Nephron progenitor cell (in vitro differentiated cells): ENCODE measurements at places on chromosomes 5 and 9.

- DNase-seq, result peak; percentile 55
Measured at GRCh38 chr5:181052672-181053487, 12.8 kb downstream of the BTNL9 start.

DNA sequence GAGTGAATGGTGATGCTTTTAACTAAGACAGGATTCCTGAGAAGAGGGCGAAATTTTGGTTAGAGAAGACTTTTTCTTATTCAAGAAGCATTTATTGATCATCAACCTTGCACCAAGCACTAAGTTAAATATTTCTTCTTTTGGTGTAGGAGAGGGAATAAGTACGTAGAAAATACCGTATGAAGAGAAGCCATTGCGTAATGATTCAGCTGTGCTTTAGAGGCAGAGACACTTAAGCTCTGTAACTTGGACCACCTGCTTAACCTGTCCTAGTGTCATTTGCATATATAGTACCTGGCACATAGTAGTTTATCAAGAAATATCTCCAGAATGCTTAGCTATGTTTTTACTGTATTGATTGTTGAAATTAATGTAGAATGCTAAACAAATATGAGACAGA is 430.9 kb upstream of the ZNF608 start:
- no peak for DNase-seq

- DNase-seq, result no peak
Measured at GRCh38 chr5:102715082-102715807, 39.9 kb upstream of the PAM start.

GRCh38 chr9:130692321-130692720 is 1.3 kb upstream of the EXOSC2 start:
- peak; percentile 85 for DNase-seq

GRCh38 chr5:36373527-36374086 is 71.9 kb upstream of the RANBP3L start:
- no peak for DNase-seq

GRCh38 chr5:33539212-33539611 is 98.4 kb downstream of the TARS1 start:
- DNase-seq, result no peak

DNA sequence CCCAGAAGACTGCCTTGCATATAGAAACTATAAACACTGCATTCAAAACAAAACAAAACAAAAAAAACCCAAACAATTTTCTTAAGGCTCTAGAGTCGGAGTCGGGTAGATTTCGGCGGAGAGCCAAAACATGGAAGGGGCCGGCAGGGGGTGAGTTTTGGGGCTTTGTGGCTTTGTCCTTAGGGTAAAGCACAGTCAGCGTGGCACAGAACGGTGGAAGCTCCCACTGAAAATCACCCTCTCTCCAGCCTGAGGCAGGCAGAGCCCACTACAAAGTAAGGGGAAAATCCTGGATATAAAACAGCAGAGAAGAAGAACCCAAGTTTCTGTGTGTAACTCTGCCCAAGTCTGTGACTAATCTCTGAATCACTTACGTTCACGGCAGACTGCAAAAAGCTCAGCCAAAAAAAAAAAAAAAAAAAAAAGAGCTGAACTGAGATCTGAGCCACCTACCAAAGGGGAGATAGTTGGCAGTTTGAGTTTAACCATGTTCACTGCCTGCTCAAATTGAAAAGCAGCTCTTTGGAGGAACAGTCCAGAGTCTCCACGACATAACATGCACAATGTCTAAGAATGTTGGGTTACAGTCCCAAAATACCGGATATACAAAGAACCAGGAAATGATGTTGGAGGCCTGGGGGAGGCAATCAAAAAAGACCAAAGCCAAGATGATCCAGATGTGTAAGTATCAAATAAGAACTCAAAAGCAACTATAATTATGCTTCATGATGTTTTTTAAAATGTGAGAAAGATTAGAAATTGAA is 26.6 kb upstream of the OR2K2 start:
- peak; percentile 2 for DNase-seq

DNA sequence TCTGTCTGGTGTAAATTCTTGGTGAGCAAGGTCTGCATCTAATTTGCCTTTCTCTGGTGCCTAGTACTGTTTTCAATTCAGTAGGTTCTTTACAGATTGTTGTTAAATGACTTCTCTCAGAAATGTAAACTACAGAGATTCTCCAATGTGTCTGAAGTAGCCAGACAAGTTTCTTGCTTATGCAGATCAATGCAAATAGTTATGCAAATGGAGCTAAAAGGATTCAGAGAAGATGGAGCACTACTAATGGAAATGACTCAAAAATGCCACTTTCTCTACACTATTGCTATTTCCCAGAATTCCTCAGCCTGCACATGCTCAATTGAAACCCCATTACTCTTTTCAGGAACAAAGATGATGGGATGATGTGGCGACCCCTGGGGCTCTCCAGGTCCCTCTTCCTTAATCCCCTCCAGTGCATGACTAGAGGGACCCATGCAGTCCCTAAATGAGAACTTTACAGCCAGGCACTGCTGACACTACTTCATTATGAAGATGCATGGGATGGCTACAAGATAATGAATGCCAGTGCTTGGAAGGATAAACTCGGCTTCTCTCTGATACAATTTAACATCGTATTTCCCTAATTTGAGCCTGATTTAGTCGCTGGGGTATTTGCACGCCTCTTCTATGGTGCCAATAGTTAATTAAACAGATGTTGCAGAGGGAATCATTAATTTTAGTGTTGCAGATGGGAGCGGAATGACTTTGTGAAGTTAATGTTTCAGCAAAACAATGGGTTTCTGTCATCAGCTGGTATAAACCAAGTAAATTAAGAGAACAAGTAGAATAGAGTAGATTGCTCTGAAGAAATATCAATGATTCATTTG is 753.2 kb downstream of the TLR4 start:
- DNase-seq, result no peak

DNA sequence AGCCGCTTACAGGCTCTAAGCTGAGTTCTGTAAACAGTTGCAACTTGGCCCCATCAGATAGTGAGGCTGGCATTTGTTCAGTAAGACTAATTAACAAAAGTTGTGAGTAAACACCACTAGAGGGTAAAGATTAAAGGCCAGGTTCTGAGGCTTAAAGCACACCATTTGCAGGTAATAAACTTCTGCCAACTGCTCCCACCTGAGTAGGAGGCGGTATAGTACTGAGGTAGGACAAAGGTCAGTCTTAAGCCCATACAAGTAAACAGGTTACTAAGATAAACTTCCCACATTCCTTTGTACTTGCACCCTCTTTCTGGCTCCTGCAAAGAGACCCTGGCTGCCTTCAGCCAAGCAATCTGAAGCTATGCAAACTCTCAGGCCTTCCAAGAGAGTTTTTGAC is 419.6 kb downstream of the DNAH5 start:
- DNase-seq, result no peak

- no peak for DNase-seq
Measured at GRCh38 chr9:24961762-24962161, 416.1 kb upstream of the IZUMO3 start.

- no peak for DNase-seq
Measured at GRCh38 chr5:138819081-138819480, 56.1 kb downstream of the LRRTM2 start.

DNA sequence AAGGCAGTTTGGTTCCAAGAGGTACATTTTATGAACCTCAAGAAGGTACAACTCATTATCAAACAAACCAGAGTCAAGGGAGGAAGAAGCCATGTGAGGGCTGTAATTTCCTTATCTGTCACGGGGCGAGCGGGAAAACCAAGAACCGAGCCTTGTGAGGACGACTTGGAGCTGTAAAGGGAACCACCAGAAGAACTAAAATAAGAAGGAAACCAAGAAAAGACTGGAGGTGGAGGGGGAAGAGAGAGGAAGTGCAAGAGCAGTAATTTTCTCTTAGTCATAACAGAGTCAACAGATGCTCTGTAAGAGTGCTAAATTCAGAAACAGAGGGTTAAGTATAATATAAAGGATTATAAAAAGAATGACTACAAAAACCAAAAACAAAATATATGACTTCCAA is 127.1 kb downstream of the DIRAS2 start:
- no peak for DNase-seq

DNA sequence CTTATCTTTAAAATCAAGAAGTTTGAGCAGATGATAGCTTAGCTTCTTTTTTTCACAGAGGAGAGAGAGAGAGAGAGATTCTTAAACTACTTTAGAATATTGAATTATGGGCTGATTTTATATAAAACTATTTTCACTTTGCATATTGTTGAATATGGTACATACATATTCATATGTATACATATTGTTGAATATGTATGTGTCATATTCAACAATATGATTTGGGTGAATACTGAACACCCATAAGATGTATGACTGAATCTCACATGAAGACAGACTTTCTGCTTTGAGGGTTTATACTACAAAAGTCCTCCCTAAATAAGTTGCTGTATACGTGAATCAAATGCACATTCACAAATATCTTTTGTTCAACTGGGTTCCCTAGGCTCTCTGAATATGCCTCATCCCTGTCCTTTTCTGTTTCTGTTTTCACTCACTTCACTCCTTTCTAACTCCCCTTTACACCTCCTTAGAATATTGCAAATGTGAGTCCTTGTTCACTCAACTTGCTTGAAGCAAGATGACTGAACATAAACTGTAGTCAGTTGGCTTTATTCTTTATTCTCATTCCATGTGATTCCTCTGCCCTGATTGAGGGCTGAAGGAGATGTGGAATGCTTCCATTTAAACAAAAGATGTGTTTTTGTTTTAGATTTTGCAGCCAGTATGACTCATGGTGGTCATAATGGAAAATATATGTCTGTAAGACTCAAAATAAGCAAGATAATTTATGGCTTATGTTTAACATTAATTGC is 225.4 kb upstream of the DAB2 start:
- DNase-seq, result no peak

DNA sequence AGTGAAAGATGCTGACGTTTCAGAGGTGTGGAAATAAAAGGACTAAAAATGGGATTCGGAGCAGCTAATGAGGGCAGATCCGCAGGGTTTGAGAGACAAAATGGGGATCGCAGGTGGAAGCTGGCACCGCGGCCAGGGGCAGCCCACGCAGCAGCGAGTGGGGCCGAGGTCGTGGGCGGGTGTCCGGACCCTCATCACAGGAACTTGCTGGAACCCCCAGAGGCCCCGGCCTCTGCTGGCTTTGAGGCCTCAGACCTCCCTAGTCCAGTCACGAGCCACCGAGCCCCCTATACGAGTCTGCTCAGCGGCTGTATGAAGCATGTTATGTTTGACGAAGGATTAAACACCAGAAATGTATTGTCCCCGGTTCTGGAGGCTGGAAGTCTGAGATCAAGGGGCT is 45.8 kb upstream of the FCN1 start:
- DNase-seq, result no peak

DNA sequence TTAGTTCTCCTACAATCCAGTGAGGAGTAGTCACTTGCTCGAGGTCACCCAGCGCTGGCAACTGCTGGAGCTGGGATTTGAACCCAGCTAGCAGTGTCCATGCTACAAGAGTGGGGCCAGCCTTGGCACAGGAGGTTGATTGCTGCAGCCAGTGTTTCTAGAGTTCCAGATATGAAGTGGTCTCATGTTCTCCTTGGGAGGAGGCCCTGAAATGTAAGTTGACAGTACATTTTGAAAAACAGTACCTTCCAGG is 802 bp downstream of the CCDC107 start:
- DNase-seq, result no peak

GRCh38 chr9:136542241-136543040 is 3.4 kb downstream of the NOTCH1 start:
- no peak for DNase-seq

DNA sequence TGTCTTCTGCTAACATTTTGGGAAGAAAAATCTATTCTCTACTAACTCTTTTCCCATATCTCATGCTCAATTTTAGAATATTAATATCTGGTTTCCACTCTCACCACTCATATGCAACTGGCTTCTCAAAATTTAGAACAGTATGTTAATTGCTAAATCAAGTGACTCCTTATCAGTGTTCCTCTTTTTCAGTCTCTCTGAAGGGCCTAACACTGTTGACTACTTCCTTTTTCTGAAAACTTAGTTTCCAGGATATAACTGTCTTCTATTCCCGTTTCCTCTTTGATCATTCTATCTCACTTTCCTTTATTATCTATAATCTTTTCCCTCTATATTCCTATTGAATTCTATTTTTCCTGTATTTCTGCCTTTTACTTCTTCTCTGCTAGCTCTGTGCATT is 1717.2 kb upstream of the C9orf72 start:
- DNase-seq, result no peak

DNA sequence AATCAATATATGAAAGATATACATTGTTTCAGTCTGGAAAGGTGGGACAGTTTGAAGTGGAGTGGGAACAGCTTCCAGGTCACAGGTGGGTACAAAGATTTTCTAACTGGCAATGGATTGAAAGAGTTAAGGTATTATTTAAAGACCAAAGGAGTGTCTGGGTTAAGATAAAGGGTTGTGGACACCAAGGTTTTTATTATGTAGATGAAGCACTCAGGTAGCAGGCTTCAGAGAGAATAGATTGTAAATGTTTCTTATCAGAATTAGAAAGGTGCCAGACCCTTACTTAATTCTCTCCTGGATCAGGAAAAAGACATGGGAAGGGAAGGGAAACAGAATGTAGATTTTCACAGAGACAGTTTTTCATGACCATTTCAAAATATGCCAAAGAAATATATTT is 1174.8 kb downstream of the MAT2B start:
- no peak for DNase-seq

DNA sequence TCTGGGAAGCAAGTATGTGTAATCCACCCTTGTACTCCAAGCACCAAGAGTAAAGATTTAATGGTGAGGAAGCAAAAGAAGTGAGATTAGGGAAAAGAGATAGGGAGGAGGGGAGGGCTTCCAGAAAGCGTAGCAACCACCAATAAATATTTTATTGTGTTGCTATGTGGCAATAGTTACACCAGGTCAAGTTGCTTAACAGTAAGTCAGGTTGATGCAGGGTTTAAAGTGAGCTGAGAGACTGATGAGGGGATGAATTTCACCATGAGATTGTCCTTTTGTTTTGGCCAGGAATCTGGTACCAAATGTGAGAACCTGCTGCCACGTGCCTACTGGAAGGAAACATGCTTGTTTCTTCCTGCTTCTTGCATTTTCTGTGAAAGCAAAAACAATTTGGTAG is 62.7 kb downstream of the PCSK5 start:
- no peak for DNase-seq

DNA sequence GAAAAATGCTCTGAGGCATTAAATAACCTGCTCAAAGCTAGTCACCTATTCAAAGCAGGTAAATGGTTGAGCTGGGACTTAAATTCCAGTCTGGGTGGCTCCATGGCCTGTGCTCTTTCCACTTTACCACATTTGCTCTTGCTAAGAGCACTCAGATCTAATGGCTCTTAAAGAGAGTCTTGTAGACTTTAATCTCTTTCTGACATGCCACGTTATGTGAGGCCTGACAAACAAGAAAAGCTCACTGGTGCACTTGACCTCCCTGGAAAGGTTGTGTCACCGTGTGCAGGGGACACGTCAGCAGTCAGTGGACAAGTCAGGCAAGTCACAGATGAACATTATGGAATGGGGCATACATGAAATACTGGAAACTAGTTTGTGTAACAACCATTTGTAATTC is 129.9 kb upstream of the RPS23 start:
- no peak for DNase-seq
